ENCODE measurements at places on chromosomes 3 and 15.

DNA sequence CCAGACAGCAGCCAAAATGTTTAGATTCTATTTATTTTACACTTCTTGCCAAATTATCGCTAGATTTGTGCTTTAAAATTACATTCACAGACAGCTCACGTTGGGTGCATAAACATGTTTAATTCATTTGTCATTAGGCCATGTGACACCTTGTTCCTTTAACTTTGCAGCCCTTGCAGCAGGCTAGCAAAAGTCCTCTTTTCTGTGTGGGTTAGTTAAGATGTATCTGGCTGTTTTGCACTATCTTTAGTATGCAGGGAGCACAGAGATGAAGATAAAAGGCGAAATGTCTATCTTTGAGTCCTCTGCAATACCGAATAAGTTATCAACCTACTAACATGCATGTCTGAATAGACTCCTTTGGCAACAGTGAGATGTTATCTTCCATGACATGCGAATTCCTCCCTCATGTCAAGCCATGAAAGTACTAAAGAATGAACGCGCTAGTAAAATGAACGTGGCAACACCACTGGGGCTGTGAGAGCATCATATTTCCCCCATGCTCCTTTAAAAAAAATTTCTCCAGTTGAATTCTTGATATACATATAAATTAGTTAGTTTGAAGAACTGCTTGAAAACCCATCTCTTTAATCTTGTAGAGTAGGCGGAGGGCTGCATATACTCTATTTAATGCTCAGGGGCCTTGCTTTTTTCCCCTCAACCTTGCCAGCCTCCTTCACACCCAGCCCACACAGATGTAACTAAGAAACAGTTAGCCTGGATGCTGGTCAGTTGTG, 620.4 kb upstream of the NR2F2 start:
- DNase-seq, result no peak

GRCh38 chr3:113626503-113627371, 69.7 kb downstream of the USF3 start:
- DNase-seq, result no peak

- DNase-seq, result no peak
These were observed 79.7 kb downstream of the FBN1 start for GRCh38 chr15:48565560-48566482.

DNA sequence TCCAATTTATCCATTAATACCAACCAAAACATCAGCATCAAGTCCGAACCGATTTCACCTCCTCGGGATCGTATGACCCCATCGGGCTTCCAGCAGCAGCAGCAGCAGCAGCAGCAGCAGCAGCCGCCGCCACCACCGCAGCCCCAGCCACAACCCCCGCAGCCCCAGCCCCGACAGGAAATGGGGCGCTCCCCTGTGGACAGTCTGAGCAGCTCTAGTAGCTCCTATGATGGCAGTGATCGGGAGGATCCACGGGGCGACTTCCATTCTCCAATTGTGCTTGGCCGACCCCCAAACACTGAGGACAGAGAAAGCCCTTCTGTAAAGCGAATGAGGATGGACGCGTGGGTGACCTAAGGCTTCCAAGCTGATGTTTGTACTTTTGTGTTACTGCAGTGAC, 20.8 kb downstream of the LYSMD4 start:
- DNase-seq, result no peak

DNA sequence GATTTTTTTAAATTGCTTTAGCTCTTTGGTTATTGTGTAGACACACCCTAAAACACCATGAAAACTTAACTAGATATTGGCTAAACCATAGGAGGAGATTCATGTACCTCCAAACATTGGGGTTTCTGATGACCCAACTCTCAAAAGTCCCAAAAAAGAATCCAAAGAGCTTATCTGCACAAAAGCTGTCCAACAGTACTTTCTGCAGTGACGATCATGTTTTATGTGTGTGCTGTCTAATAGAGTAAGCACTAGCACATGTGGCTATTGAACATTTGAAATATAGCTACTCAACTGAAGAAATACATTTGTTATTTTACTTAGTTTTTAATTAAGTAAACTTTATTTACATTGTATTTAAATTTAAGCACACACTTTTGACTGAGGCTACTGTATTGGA, 818.2 kb upstream of the LMCD1 start:
- DNase-seq, result no peak

DNA sequence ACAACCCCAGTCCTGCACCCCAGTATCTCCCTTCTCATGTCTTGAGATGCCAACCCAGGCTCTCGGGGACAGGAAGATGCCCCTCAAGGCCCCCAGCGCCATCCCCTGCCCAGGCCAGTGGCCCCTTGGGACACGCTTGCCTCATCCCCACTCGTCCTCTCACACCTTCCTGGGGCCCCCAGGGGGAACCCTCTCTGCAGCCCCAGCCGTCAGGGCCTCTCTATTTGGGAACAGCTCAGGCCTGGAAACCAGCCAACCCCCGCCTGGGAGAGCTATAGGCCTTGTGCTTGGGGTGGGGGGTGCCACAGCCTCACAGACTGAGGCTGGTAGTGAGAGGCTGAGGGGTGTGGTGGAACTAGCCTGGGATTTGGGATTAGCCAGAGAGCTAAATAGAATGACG, 7.8 kb downstream of the LINGO1 start:
- no peak for DNase-seq

- DNase-seq, result no peak
These were observed 603.4 kb downstream of the FOXP1 start for GRCh38 chr3:70979983-70980645.

DNA sequence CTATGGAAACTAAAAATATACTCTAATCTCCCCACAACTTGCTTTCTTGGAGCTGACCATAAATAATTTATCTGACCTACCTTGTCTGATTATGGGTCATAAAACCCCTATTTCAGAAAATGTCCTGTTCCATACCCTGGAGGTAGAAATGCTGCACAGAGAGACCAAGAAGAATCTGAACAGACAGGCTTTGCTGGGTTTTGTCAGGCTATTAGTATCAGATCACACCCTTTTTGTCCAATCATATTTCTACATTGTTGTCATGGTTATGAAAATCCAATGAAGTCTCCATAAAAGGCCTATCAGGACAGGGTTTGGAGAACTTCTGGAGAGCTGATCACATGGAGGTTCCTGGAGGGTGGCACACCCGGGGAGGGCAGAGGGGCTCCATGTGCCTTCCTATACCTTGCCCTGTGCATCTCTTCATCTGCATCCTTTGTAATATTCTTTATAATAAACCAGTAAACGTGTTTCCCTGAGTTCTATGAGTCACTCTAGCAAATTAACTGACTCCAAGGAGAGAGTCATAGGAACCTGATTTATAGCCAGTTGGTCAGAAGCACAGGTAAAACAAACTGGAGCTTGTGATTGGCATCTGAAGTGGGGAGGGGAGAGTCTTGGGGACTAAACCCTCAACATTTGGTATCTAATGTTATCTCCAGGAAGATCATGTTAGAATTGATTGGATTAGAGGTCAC, 58.1 kb downstream of the NGLY1 start:
- DNase-seq, result no peak

- DNase-seq, result no peak
These were observed 196.7 kb downstream of the SSR3 start for GRCh38 chr3:156358232-156358631.

DNA sequence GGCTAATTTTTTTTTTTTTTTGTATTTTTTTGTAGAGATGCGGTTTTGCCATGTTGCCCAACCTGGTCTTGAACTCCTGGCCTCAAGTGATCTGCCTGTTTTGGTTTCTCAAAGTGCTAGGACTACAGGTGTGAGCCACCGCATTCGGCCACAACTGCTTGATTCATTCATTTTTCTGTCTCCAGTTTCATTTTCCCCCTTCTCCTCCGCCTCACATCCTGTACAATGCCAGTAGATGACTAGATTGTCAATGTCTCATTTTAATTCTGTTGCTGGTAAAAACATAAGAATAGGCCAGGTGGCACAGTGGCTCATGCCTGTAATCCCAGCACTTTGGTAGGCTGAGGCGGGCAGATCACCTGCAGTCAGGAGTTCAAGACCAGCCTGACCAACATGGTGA, 12.0 kb upstream of the ZNF592 start:
- DNase-seq, result peak; percentile 19

GRCh38 chr3:124200407-124200806, 208.5 kb upstream of the ROPN1 start:
- DNase-seq, result no peak

DNA sequence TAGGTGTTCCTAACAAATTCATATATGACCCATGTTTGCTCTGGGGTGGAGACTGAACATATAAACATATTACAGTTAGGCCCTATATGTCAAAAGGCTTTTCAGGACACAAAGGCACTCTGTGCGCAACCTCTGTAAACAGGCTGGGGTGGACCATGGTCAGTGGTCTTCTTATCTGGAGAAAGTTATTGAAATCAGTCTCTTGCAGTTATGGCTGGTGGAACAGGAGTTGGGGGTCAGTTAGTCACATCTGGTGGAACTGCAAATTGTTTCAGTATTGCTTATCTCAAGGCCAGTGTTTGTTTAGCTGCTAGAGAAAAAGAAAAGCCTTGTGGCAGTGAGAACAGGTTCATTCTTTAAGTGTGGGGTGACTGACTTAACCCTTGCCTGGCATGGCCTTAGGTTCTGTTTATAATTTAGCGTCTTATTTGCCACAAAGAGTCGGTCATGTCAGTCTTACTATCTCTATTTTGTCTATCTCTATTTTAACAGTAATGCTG, 5.9 kb upstream of the GP9 start:
- no peak for DNase-seq

DNA sequence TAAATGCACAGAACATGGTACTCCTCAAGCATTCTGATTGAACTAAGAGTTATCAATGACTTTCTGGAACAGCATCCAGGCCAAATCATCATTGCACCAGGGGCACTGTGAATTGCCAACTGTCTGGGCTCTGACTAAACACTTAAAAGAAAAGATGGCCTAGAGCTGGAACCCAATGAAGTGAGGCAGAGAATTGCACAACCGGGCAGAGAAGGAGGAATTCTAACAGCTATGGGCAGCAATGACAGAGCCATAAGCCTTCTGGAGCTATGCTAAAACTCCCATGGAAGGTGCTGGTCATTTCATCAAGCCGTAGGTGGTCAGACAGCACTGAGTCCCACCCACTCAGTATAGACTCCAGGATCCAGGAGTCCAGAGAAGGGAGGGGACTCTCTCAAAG, 48.1 kb upstream of the OXTR start:
- DNase-seq, result no peak

GRCh38 chr15:83886321-83886720, 232.4 kb downstream of the ADAMTSL3 start:
- DNase-seq, result no peak

DNA sequence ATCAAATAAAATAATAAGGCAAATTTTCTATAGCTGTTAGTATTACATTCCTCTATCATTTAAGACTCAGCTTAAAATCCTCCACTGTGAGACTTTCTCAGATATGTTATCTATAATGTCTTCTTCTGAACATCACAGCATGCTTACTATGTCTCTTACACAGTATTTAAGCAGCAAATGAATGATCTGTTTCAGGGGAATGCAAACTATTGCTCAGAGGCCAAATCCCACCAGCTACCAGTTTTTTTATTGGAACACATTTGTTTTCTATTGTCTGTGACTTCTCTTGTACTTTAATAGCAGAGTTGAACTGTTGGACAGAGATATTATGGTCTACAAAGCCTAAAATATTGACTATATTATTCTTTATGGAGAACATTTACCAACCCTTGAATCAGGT, 59.6 kb downstream of the C3orf38 start:
- no peak for DNase-seq

DNA sequence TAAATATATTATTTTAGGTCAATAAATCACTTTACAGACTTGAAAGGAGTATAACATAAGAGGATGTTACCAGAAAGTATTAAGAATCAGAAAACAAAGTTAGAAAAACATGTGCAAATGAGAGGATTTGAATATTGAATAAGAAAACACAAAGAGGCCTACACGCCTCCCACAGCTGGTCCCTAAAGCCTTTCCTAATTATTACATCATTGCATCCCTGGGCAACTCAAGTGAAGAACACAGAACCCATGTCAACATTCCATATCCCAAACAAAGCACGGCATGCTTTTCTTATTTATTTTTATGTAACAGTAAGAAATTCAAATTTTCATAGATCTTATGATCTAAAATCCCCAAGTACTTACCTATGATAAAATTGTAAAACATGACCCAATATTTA, 61.2 kb downstream of the HERC1 start:
- DNase-seq, result no peak

DNA sequence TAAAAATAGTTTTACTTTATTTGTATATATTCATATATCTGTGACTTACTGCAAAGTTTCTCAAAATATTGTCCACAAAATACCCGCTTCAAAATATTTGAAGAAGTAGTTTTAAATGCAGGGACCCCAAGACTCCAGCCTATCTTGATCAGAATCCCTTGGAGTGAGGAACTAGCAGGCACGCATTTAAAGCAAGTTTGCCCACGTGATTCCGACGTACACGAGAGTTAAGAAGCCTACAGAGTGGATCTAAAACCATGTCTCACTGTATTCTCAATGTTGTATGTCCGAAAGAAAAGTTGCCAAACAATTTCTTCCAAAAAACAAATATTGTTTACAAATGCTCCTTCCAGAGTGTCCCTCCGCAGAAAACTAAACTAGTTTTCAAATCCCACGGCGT, 1.7 kb downstream of the GABRB3 start:
- no peak for DNase-seq

GRCh38 chr3:125203731-125204130, 8.8 kb downstream of the SLC12A8 start:
- no peak for DNase-seq

- no peak for DNase-seq
These were observed 21.9 kb downstream of the PLCL2 start for GRCh38 chr3:16906682-16907081.

GRCh38 chr3:179801263-179801662, 148.4 kb downstream of the USP13 start:
- no peak for DNase-seq

GRCh38 chr3:46372492-46373359, 2.0 kb downstream of the CCR5 start:
- DNase-seq, result no peak

DNA sequence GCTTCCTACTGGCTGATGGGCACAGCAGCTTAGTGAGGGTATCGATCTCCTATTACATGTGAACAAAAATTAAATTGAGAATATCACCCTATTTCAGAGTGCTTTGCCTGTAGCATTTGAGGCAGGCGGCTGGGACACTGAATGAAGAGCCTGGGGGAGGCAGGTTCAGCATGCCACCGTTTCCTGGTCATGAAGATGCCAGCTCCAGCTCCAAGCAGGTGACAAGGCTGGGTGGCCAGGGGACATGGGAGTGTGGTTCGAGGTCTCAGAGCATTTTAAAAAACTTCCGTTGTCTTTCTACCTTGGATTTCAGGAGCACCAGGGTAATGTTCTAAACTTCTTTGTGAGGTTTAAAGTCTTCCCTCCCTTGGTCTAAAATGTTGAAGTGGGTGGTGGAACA, 158.2 kb downstream of the RPLP1 start:
- no peak for DNase-seq

GRCh38 chr15:27464941-27465612, 494.1 kb downstream of the GABRG3 start:
- no peak for DNase-seq

GRCh38 chr15:44458429-44458828, 31.0 kb downstream of the CTDSPL2 start:
- DNase-seq, result no peak

Measured in activated CD4-positive, alpha-beta T cell treated with anti-CD3 and anti-CD28 coated beads, Interleukin-2, amount 50 U/mL, for 24 hours (primary cell).